ENCODE measurements at places on chromosomes 2 and 18.

GRCh38 chr18:37435996-37436395 is 129.6 kb downstream of the CELF4 start:
- no peak for DNase-seq
- H3K27ac ChIP-seq: no peak overlapping the region
- no peak overlapping the region for H3K4me3 ChIP-seq
- no peaks in the 10 kb centered on the region for H3K27me3 ChIP-seq
- no peaks in the 10 kb centered on the region for H3K4me1 ChIP-seq

- DNase-seq: no peak
- no peaks in the 10 kb centered on the region for H3K27me3 ChIP-seq
- peaks cover 28% of the 10 kb centered on the region for H3K4me1 ChIP-seq
- H3K27ac ChIP-seq: no peak overlapping the region
- H3K4me3 ChIP-seq: no peak overlapping the region
These were observed 7.1 kb upstream of the KCMF1 start for GRCh38 chr2:84963692-84964405.

- no peaks in the 10 kb centered on the region for H3K36me3 ChIP-seq
- H3K27ac ChIP-seq: no peak overlapping the region
- DNase-seq: no peak
- no peaks in the 10 kb centered on the region for H3K4me1 ChIP-seq
- H3K4me3 ChIP-seq: no peak overlapping the region
These were observed 88.4 kb downstream of the SEMA4F start for GRCh38 chr2:74742471-74742870.

GRCh38 chr2:196370381-196370780 is 199.0 kb upstream of the STK17B start:
- H3K4me3 ChIP-seq: no peak overlapping the region
- no peak for DNase-seq
- peaks cover 16% of the 10 kb centered on the region for H3K4me1 ChIP-seq
- H3K36me3 ChIP-seq: peaks cover 2% of the 10 kb centered on the region
- H3K27ac ChIP-seq: no peak overlapping the region

GRCh38 chr2:108910541-108911396 is 78.3 kb downstream of the EDAR start:
- no peaks in the 10 kb centered on the region for H3K36me3 ChIP-seq
- no peak overlapping the region for H3K27ac ChIP-seq

DNA sequence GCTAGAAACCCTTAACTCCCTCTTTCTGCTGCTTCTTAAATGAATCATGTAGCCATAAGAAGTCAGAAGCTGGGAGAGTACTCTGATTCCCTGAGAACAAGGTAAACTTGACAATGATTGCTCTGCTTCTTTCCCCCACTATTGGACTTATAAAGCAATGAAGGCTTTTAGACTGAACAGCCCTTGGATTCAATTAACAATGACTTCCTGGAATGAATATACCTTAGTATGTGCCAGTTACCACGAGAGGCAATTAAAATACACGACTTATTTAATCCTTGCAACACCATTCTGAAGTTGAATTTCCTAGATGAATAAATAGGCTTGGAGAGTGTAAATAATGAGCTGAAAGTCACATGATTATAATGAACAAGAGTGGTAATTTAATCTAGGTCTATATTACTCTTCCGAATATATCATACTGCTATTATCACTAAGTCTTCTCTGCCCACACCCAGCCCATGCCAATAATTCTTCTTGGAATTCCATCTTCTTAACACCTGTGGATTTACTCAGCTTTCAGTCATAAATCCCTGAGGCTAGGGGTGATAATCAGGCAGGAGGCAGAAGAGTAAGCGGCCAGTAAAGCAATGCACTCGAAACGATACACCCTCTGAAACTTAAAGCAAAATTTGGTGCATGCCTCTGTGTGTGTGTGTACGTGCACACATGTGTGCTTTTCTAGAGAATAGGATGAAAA is 170.2 kb downstream of the ATAD2B start:
- no peak overlapping the region for H3K4me3 ChIP-seq
- H3K27me3 ChIP-seq: no peaks in the 10 kb centered on the region
- peaks cover 24% of the 10 kb centered on the region for H3K36me3 ChIP-seq
- H3K4me1 ChIP-seq: peaks cover 5% of the 10 kb centered on the region
- no peak for DNase-seq

GRCh38 chr2:12303181-12304030 is 413.3 kb upstream of the TRIB2 start:
- no peak overlapping the region for H3K27ac ChIP-seq
- peak; percentile 23 for DNase-seq
- peaks cover 12% of the 10 kb centered on the region for H3K27me3 ChIP-seq
- peaks cover 34% of the 10 kb centered on the region for H3K4me1 ChIP-seq
- H3K36me3 ChIP-seq: no peaks in the 10 kb centered on the region

DNA sequence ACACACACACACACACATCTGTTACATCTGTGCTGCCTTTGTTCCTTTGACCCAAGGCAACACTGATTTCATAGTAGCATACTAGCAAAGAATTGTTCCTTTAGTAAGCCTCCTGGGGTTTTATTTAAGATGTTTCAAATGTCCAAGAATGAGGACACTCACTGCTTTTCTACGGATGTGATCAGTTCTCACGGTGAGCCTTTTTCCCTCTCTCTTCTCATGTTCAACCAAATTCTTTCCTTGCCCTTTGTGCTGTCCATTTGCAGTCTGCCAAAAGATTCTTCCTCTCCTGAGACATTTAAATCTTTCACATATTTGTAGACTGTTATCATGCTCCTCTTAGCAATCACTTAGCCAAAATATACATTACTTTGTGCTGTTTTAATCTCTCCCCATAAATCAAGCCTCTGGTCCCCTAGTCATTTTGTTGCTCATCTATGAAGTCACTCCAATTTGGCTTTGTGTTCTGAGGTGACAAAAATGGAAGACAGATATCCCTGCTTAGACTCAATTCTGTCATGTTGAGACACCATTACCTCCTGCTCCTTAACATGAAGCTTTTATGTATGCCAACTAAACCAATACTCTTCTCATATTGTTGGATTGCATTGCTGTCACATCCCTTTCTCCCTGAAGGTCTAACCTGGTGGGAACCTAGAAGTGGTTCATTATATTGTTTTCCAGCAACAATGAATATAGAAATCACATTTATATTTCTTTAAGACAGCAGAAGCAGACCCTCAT is 1605.3 kb upstream of the ACVR2A start:
- no peaks in the 10 kb centered on the region for H3K36me3 ChIP-seq
- H3K4me3 ChIP-seq: no peak overlapping the region
- H3K27me3 ChIP-seq: no peaks in the 10 kb centered on the region
- H3K27ac ChIP-seq: no peak overlapping the region

GRCh38 chr2:191895743-191896142 is 48.9 kb upstream of the CAVIN2 start:
- H3K4me1 ChIP-seq: peaks cover 4% of the 10 kb centered on the region
- DNase-seq: no peak
- no peaks in the 10 kb centered on the region for H3K36me3 ChIP-seq

DNA sequence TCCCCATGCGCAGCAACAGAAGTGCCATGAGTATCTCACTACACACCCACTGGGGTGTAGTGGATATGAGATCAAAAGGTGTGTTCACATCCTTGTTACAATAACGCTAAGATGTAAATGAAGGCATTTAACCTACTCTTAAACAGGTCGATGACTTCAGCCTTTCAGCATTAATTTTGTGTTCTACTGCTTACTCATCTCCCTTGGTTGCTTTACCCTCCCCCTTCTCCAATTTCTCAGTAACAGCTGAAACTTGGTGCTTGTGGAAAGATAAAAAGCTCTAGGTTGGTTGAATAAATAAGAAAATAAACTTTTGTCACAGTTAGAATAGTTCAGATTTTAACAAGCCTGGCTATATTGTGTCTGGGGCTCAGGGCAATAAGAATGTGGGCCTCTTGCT is 147.5 kb upstream of the SESTD1 start:
- H3K4me1 ChIP-seq: no peaks in the 10 kb centered on the region
- H3K27ac ChIP-seq: no peak overlapping the region
- no peak for DNase-seq
- no peak overlapping the region for H3K4me3 ChIP-seq

All from activated T-cell treated with anti-CD3 and anti-CD28 coated beads, Interleukin-2, amount 50 U/mL, for 72 hours (primary cell).